Adrenal gland (tissue), 19 donors: ENCODE measurements at places on chromosomes 16 and 17.

GRCh38 chr17:81287741-81288430 is 7.2 kb downstream of the SLC38A10 start:
- no peak for DNase-seq

GRCh38 chr17:66481271-66481670 is 178.9 kb downstream of the PRKCA start:
- no peak for DNase-seq

DNA sequence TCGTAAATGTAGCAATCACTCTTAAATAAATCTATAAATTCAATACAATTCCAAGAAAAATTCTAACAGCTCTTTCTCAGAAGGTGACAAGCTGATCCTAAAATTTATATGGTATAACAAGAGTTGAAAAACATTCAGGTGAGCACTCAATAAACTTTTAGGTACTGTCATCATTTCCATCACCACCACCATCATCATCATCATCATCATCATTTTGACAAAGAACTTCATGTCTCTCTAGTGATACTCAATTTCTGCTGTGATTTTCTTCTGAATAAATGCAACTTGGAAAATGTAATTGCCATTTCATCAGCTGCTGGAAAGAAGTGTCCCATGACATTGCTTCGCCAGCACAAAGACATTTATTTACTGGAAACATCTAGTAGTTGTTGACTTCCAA is 222.9 kb upstream of the IRX5 start:
- no peak for DNase-seq

GRCh38 chr16:47695756-47696155 is 234.6 kb downstream of the PHKB start:
- DNase-seq: no peak

DNA sequence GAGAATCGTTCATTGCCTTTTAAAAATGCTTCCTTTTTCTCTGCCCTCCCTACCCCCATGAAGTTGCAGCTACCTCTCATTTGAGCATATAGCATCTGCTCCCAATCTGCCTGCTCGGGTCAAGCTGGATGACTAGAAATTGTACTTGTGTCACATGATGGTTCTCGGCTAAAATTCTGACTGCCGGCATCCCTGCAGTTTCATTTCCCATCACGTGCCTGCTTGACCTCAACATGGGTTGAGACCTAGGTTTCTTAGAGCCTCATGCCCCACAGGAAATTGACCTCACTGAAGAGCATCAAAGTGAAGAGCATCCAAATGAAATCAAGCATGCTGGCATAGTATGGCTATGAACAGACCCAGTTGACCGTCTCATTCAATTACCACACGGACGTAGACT is 581.6 kb upstream of the PSMD7 start:
- no peak for DNase-seq

- no peak for DNase-seq
Observed at GRCh38 chr16:52496051-52496876, 50.7 kb downstream of the TOX3 start.

GRCh38 chr17:65005858-65006257 is 50.7 kb downstream of the GNA13 start:
- DNase-seq: peak; percentile 61

DNA sequence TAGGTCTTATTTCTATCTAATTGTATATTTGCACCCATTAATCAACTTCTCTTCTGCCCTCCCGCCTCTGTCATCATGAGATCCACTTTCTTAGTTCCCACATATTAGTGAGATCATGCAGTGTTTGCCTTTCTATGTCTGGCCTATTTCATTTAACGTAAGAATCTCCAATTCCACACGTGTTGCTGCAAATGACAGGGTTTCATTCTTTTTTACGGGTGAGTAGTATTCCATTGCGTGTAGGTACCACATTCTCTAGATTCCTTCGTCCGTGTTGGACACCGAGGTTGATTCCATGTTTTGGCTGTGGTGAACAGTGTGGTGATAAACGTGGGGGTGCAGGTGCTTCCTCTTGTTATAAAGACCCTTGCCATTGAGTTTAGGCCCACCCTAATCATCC is 64.7 kb upstream of the GSE1 start:
- DNase-seq: no peak

DNA sequence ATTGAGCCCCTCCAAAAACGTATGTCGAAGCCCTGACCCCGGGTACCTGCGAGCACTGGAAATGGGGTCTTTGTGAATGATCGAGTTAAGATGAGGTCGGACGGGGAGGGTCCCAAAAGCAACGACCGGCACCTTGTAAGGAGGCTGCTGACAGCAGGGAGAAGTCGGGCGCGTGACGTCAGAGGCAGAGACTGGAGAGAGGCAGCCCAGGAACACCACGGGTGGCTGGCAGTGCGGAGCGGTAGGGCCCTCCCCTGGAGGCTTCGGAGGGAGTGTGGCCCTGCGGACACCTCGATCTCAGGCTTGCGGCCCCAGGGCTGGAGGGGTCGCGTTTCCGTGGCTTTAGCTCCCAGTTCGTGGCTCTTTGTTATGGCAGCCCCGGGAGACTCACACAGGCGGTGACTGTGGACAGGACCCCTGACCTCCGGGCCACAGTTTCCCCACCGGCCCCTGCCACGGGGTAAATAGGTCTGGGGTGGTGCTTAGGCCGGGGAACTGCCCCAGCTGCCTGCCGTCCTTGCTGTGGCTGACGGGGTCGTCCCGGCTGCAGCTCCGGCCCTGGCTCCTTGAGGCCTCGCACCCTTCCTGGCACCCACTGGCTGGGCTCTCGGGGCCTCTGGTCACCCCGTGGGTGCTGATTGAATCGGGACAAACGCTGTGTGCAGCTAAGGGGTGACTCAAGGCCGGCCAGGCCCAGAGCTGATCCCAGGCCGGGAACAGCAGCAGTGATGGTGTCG is 10.6 kb upstream of the SSTR5 start:
- no peak for DNase-seq

GRCh38 chr17:82924214-82924613 is 84.4 kb upstream of the ZNF750 start:
- DNase-seq: no peak

DNA sequence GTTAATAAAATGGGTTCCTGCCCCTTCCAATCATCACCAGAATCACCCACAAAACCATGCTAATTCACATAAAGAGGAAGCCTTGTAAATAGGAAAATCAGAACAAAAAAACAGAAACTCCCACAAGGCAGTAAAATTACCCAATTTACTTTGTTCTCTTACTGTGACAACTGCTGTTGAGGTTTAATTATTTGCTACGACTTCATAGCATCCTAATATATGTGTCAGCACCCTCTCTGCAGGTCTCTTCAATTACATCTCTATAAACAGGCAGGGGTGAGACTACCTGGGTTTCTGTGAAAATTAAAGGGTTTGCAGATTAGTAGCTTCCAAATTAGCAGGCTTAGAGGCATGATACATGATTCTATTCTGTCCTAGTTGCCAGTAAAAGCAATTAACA is 2.7 kb downstream of the WDR59 start:
- no peak for DNase-seq

- DNase-seq: no peak
Observed at GRCh38 chr17:9090641-9091096, 69.4 kb downstream of the NTN1 start.

- no peak for DNase-seq
Observed at GRCh38 chr16:83138512-83138911, 511.7 kb downstream of the CDH13 start.

DNA sequence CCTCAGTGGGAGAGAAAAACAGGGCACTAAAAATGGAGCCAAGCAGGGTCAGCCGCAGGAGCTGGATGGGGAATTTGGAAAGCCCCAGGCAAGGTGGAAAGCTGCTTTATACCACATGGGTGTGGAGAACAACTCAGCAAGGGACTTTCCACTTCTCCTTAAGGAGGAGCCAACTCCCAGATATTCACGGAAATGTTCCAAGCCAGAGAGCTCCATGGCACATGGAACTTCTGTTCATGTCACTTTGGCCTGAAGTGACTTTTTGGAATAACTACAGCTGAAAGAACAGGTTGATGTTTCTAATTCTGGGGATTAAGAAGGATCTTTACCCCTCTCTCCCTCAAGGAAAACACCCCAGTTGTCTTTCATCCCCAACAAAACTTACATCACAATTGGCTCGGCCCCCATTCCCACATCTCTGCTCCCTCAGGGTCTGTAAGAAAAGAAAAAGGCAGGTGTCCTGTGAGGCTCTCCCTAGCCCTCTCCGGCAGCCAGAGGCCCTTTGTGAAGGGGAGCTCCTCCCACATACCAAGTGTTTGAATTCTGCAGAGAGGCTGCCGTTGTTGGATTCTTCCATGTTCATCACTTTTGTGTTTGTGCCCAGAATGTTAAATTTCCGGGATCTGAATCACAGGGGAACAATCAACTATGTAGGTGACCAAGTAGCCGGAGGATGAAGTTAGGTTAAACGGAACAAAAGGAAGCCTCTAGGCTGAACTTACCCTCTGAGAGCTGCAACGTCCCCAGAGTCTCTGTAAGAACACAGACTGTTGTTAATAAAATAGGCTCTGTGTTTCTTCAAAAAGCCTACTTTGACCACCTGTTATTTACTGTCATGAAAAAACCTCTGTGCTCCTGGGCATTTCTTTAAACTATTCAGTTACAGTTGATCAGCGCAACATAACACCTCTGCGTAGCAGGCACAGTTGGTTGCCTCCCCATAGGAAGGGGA is 41.0 kb downstream of the STAT5A start:
- no peak for DNase-seq

- DNase-seq: no peak
Observed at GRCh38 chr17:44722254-44722653, 13.8 kb downstream of the DBF4B start.

DNA sequence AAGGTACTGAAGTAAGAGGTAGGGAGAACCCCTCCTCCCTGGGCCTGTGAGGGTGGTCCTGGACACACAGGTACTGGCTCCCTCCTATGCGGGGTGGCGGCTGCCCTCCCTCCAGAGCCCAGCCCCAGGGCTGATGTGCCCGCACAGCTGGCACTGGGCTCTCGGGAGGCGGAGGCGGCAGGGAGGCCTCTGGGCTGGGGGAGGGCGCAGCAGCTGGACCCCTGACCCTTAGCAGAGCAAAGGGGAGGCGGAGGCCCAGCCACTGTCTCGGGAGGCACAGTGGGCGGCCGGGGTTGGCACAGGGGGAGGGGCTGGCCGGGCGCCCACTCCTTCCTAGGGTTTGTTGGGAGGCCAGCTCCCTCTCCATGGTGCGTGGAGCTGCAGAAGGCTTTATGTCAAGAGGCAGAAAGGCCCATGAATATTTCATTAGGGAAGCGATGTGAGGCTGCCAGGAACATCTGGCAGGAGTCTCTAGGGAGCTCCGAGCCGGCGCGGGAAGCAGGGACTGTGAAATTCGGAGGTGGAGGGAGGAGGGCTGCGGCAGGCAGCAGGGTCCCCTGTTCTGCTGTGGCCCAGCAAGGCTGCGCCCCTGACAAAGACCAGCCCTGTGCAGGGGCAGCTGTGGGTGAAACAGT is 44.1 kb upstream of the ACSF3 start:
- no peak for DNase-seq

DNA sequence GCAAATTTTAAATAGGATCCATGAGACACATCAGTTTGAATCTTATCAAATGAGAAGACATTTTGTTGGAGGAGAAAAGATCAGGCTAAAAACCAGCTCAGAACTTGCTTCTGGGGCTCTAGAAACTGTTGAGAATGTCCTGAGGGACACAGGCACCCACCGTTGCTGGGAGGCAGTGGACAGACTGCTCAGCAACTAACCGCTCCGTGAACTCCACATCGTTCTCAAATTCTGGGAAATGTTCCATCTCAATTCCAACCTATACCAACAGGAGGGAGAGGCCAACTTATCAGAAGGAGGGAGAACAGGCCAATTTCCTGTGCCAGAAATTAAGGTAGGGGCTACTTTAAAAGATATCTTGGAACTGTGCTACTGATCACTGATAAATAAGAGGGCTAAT is 8.3 kb downstream of the TAT start:
- no peak for DNase-seq

DNA sequence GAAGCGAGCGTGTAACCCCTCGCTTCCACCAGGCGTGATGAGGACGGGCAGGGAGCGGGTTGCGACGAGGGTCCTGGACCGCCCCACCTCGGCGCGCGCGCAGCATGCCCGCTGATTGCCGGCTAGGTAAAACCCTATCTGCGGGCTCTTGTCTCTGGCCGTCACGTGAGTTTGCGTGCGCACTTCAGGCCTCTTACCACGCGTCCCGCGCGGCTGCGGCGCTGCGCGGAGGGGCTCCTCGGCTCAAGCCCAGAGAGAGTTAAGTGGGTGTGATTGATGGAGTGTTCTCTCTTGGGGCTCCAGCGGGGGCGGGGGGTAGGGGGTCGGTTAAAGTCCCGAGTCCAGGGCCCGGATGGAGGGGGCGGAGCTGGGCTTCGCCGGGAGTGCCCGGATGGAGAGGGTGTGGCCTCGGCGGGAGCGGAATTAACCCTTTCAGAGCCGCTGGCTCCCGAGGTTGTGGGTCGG is 7.9 kb downstream of the KDM6B start:
- DNase-seq: peak; percentile 93

GRCh38 chr17:39235555-39236449 is 10.1 kb upstream of the STAC2 start:
- peak; percentile 40 for DNase-seq

DNA sequence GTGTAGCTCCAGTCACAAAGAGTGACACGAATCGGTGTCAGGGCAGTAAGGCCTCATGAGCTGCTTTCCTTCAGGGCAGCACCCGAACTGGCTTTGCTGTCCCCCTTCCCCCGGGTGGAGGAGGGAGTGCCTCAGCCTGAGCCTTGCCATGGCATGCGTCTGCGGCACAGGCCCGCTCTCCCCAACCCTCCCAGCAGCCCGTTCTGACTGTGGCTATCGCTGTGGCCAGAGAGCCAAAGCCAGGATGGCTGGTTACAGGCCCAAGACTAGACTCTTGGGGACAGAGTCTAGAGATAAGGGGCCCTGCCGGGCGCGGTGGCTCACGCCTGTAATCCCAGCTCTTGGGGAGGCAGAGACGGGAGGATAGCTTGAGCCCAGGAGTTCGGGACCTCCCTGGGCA is 25.9 kb downstream of the CLUH start:
- no peak for DNase-seq
